ENCODE measurements at places on chromosomes 5 and 9.

GRCh38 chr5:30894811-30895210, 298.7 kb upstream of the CDH6 start:
- no peak for DNase-seq

DNA sequence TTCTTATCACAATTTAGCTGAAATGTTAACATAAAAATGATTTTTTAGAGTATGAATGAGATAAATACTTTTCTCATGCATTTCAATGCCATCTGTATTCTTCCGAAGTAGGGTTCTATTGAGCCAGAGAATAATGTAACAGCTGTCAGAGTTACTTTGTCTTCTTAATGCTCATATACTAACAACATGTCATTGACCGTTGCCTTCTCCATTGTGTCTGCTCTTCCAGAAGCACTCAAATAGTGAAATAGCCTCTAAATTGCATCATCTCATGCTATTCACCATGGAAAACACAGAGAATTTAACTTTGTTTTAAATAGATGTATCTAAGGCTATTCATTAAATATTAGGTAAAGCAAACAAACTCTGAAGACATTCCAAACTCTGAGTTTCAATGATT, 1875.9 kb upstream of the CDH9 start:
- no peak for DNase-seq

DNA sequence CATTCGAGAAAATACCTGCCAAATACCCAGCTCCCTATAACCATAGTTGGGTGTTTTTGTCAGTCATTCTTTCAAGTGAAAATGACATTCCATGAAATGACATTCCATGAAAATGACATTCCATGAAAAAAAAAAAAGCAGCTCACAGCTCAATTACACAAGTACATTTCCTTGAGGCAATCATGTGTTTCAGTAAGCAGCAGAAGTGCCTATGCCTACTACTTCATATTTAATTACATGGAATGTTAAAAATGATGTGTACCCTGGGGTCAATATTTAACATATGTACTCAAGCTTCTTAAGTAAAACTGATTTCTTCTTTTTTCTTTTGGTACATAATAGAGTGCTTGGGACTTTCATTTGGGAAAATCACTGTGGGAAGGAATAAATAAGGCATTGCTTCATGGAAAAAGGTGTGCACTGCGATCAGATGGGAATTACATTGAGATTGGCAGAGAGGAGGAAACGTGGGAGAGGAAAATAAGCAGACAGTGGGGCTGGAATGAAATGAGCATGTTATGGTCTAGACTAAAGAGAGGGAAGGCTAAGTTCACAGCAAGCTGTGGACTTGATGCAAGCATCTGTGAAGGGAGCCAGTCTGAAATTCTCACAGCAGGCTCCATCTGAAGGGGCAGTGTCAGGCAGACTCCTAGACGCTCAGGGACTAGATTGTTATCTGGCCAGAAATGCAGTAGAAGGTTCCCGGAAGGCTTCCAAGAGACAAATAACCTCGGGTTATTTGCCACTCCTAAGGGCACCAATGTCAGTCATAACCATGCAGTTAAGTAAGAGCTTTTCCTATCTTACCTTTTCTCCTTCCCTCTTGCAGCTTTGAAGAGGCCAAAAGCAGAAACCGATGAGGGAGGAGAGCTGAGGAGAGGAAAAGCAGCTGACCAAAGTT, 15.2 kb upstream of the SPATA9 start:
- DNase-seq: no peak

GRCh38 chr9:131734165-131734610, 5.7 kb downstream of the RAPGEF1 start:
- no peak for DNase-seq

GRCh38 chr5:149043641-149044040, 19.2 kb downstream of the SH3TC2 start:
- DNase-seq: no peak

GRCh38 chr5:59116231-59116865, 533.5 kb downstream of the RAB3C start:
- no peak for DNase-seq

GRCh38 chr5:10123254-10123989, 126.3 kb downstream of the ATPSCKMT start:
- DNase-seq: peak; percentile 60

DNA sequence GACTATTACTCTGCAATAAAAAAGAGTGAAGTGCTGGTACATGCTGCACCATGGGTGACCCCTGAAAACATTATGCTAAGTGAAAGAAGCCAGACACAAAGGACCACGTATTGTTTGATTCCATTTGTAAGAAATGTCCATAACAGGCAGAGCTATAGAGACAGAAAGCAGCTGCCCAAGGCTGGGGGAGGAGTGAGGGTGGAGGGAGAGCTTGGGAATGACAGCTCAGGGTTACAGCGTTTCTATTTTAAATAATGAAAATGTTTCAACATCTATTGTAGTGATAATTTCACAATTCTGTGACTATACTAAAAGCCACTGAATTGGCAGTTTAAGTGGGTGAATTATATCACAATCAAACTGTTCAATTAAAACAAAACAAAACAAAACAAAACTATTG, 81.7 kb downstream of the MYO10 start:
- DNase-seq: no peak

GRCh38 chr9:87875831-87876545, 6.7 kb upstream of the SPATA31E1 start:
- DNase-seq: no peak

GRCh38 chr5:131627207-131627865, 7.7 kb downstream of the RAPGEF6 start:
- DNase-seq: no peak
